ENCODE measurements at places on chromosomes 13 and 19.

DNA sequence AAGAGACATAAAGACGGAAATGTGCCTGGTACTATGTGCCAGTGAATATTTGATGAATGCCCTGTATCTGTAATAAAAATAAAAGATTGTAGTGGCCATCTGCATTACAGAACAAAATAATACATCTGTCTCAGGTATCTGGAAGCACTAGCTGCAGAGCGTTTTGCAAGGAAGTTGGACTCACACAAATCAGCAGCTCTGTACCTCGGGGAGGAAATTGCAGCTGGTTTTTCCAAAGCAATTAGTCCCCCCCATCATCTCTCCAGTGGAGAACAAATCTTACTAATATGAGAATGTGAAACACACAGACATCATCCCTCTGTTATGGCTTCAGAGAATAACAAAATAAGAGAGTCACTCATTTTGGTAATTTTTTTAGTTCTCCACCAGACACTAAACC lies 245.3 kb downstream of the ITGBL1 start:
- no peak for DNase-seq

DNA sequence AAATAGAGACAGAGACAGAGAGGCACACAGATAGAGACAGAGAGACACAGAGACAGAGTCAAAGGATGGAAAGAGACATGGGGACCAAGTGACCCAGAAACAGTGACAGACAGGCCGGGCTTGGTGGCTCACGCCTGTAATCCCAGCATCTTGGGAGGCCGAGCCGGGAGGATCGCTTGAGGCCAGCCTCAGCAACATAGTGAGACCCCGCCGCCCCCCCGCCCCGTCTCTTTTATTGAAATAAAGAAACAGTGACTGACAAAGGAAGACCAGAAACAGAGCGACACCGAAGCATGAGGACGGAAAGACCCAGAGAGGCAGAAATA lies 848 bp upstream of the NECTIN2 start:
- no peak for DNase-seq

DNA sequence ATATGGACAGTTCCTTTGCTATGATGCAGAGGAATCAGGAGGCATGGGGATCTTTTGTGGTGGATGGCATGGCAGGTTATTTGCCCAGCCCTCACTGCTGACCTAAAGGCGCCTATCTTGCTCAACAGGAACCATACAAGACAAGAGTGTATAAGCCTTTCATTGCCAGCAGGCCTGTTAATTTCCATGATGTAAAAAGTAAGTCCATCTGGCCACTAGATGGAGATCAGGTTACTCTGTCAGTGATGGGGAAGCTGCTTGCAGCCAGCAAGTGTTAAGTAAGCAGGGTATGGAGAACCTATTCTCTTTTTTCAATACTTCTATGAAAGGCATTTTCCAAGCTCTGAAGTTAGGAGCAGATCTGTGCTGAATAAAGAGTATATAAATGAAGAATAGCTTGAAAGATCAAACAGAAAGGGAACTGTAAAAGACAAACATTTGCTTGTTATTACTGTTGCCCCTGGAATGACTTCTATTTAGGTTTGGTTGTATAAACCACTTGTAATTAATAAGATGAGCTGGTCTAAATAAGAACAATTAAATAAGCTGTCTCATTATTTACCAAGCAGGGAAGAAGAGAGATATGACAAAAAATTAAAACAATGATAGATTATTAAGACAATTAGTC lies 210.9 kb downstream of the RGCC start:
- DNase-seq, result peak; percentile 96

DNA sequence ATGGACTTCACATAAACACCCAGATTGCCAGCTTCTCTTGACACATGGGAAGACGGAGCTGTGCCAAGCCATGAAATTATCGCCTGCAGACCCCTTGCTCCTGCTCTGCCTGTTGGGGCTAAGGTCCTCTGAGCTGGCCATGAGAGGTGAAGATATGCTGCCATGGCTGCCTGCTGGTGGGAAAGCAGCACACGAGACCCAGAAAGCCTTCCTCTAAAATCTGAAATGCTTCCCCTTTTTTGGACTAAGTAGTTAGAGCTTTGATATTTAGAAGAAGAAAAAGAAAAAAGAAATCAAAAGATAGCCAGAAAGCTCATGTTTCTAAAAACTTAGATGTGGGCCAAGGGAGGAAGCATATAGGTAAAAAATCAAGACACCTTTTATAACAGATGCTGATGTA lies 11.2 kb downstream of the WDFY2 start:
- DNase-seq, result no peak

- no peak for DNase-seq
Observed at GRCh38 chr19:13942023-13942684, 3.9 kb upstream of the PODNL1 start.

DNA sequence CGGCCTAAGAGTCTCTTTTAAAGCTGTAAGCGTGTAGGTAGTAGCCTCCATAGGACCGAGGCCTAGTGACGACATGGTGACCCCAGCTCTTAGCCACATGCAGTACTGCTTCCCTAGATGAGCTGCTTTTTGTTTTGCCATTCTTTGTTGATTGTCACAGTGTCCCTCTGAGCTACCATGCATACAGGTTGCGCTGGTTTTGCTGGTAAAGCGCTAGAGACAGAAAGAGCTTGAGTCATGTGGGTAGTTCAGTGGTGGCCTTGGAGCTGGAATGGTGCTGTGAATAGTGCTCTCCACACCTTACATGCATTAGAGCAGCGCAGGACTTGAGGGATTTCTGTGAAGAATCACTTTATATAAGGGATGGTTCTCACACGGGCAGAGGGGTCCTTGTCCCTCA lies 5.1 kb downstream of the HNRNPM start:
- DNase-seq, result no peak

GRCh38 chr13:48560657-48561337 lies 27.9 kb upstream of the RCBTB2 start:
- DNase-seq, result no peak

GRCh38 chr19:3607303-3608078 lies 816 bp upstream of the TBXA2R start:
- DNase-seq, result no peak

- no peak for DNase-seq
Observed at GRCh38 chr13:31827707-31828106, 88.4 kb downstream of the RXFP2 start.

DNA sequence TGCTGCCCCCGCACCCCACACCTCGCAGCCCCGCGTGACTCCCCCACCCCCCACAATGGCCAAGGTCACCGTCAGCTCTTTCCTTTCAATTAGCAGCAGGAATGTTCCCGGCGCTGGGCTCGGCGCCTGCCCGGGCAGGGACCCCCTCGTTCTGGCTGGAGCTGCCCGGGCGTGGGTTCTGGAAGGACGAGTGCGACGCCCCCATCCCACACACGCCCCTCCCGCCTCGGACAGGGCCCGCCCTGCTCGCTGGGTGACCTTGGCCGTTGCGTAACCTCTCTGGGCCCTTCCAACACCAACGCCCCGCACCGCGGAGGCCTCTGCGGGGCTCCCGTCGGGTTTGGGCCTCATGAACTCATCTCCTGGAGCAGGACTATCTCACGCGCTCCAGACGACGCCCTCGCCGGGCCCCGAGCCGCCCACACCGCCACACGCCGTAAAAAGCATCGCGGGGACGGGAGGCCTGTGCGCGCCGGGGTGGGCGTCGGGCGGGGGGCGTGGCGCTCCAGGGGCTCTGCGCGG lies 10.3 kb downstream of the PALM start:
- peak; percentile 69 for DNase-seq

- no peak for DNase-seq
Observed at GRCh38 chr13:49219647-49220035, 497 bp upstream of the MLNR start.

DNA sequence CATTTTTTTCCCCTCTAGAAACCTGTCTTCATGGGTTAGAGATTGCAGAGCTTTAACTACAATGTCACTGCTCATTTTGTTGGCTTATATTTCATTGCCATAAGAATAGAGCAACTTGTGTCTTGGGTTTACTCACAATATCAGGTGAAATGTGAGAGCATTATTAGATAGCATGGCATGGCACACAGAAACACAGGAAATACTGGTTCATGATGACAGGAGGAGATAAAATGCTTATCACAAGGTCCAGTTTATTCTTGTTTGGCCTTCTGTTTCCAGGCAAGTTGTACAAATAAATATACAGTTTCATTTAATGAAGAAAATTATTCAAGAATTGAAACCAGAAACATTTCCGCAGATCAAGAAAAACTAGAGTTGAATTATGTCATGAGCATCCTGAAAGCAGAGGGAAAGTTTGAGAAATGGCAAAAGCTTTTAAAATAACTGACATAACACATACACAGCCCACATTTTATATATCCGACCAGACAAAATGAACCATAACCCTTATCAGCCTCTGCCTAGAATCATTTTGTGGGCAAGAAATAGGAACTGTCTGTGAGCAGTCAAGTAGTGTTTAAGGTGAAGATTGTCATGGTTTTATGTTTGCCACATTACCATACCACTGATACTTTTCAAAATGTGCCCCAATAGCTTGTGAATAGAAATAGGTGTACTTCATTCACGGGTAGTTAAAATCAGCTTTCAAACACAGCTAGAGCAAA lies 297.9 kb upstream of the ARGLU1 start:
- DNase-seq, result no peak

DNA sequence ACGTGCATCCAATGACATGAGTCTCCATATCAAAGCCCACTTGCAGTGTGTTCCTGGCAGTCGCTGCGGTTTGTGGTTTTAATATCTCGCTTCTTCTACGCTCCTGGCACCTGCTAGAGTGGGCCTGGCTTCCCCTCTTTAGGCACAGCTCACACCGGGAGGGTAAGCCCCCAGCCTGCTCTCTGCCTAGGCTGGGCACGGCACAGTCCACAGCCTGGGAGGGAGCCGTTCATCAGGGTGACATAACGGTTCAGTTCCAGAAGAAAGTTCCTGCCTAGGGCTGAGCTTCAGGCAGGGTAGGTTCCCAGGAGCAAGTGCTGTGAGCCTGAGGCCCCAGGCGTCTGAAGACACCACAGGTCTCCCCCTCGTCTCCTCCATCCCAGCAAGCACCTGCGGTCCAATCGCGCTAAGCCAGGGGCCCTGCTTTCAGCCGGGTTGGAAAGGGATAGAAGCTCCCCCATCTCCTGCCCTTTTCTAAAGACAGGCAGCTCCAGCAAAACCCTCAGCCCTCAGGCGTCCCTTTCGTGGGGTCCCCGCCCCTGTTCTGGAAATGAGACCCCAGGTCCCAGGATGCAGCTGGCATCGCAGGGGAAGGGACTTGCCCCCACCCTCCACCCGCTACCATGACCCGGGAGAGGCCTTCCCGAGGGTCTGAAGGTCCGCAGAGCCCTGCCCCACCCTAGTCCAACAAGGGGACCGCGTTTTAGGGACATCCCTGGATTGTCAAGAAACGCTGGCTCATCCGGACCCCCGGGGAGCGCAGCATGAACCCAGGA lies 121.6 kb upstream of the ZNF507 start:
- no peak for DNase-seq

DNA sequence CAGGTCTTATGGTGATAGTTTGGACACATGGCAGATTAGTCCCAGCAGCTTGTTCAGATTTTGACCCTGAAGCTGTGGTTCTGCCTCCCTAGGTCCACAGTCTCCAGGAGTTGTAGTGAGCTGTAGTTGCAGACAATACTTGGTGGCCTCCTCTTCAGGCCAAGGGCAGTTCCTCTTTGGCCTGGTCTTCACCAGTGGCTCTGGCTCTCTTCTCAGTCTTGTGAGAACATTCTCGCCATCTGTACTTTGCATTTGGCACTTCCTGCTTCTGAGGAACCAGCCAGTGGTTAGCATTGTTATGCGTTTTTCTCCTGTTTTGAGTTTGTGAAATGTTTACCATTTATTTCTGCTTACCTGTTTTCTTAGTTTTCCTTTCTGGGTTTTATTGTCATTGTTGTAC lies 40.7 kb downstream of the PCCA start:
- DNase-seq, result no peak

DNA sequence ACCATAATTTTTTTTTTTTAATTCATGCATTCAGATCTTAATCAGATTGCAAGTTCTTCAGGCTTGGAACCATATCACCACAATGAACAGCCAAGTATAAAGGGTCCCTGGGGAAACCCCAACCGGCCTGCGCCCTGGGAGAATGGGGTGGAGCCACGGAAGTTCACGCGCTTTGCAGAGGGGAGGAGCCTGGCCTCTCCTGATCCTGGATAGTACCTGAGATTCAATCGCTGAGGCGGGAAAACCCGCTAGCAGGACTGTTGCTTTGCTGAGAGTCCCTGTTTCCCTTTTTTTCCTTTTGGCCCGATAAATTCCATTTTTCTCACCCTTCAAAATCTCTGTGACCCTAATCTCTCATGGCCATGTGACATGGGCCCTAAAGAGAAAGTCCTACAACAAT lies 385.1 kb downstream of the IRS2 start:
- DNase-seq, result no peak

GRCh38 chr19:54731191-54731590 lies 6.9 kb downstream of the KIR3DL3 start:
- DNase-seq, result no peak

DNA sequence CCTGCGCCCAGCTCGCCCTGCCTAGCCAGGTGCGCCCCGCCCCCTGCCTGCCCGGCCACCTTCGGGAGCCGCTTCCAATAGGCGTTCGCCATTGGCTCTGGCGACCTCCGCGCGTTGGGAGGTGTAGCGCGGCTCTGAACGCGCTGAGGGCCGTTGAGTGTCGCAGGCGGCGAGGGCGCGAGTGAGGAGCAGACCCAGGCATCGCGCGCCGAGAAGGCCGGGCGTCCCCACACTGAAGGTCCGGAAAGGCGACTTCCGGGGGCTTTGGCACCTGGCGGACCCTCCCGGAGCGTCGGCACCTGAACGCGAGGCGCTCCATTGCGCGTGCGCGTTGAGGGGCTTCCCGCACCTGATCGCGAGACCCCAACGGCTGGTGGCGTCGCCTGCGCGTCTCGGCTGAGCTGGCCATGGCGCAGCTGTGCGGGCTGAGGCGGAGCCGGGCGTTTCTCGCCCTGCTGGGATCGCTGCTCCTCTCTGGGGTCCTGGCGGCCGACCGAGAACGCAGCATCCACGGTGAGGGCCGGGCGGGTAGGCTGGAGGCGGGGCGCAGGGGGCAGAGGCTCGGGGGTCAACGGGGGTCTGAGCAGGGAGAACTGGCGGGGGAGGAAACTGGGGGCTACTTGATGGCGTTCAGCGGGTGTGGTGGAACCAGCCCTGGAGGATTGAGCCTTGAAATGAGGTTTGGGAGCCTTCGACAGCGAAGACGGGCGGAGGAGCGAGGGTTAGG lies at the start of gene SPINT2:
Gene SPINT2, plus strand, starts transcription at position 88 of the 727 bp plus-strand sequence. Its CDS starts 320 bp downstream, at position 408.
- DNase-seq, result no peak

GRCh38 chr19:18432275-18433014 lies 5.5 kb downstream of the ISYNA1 start:
- no peak for DNase-seq

DNA sequence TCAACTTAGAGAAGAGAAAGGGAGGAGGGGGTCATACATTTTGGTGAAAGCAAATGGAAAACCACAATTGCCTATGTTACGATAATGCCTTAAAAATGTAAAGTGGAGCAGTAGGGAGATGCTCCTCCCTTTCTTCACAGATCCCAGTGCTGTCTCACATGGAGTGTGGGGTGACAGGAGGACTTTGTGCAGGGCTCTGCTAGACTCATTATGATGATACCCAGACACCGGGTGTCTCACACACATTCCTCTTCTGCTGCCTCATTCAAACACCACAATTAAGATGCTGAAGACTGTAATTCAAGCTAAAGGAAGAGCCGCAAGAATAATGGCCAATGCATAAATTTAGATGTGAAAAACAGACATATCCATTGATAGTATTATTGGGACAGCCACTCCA lies 150.6 kb downstream of the LHFPL6 start:
- DNase-seq, result peak; percentile 69

All from amniotic epithelial cell (primary cell).